Stimulated activated CD4-positive, alpha-beta T cell treated with anti-CD3 and anti-CD28 coated beads, Interleukin-12 subunit alpha, Interleukin-12 subunit beta, amount 100 ng/mL, for 48 hours (primary cell): ENCODE measurements at places on chromosomes 11 and 22.

DNA sequence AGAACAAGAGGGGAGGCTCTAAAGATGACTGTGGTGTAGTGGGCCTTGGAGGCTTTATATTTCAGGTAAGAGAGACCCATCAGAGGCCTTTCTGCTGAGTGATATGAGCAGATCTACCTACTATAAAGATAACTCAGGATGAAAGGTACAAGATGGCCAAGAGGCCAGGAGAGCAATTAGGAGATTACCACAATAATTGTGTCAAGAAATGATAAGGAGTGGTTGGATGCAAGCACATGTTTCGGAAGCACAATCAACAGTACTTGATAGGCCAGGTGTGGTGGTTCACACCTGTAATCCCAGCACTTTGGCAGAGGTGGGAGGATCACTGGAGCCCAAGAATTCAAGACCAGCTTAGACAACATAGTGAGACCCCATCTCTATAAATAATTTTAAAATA lies 43.8 kb downstream of the SIK3 start:
- DNase-seq, result no peak

- no peak for DNase-seq
Measured at GRCh38 chr22:40374567-40374966, 4.2 kb downstream of the SGSM3 start.

DNA sequence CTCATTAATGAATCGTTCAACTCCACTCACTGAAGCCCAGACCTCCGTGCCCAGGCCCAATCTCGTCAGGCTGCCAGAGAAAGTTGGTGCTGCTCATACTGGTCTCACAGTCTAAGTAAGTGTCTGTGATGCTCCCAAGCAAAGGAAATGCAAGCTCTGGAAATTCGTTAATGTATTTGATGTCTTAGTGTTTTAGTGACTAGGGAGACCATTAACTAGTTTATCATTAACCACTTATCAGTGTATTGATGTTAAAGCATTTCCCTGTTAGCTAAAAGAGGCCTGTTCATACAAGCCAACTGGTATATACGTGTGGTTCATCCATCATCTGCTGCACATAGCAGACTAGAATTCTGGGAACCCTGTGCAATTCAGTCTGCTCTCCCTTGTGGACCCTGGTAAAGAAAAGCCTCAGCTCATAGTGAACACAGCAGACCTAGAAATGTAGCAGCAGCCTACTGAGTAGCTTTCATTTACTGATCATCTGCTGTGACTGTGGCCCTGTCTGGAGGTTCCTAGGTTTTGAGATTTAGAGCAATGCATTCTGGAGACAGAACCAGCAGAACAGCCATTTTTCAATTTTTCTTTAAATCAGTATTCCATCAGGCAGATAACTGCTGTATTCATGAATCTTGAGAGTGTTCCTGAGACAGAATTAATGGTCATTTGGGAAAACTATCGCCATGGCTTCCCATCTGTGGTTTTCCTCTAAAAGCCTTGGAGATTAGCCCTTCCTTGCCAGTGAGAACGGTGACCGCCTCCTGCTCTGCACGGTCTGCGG lies 15.7 kb upstream of the AIFM3 start:
- no peak for DNase-seq

DNA sequence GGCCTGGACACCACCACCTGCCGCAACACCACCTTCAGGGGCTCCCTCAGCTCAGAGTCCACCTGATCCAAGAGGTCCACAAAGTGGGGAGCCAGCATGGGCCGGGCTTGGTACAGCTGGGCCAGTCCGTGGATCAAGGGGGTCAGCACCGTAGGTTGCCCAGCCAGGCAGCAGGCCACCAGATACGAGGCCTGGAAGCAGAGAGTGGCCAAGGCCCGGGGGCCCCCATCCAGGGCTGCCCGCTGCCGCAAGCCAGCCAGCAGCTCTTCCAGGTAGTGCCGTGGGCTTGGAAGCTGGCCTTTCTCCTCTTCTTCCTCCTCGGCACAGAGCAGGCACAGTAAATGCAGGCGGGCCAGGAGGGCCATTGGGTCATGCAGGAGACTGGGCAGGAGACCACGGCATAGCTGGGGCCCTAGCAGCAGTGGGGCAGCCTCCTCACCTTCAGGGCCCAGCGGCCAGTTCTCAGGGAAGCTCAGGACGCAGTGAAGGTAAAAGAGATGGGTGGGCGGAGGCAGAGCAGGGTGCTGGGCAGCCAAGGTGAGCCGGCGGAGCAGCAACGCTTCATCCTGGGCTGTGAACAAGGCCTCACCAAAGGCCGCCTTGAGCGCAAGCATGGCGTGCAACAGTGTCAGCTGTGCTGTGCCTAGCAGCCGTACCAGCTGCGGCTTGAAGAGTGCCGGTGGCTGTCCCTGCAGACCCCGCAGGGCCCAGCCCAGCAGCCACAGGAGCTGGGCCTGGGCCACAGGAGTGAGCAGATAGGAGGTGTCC lies 1.7 kb downstream of the AP5B1 start:
- no peak for DNase-seq

DNA sequence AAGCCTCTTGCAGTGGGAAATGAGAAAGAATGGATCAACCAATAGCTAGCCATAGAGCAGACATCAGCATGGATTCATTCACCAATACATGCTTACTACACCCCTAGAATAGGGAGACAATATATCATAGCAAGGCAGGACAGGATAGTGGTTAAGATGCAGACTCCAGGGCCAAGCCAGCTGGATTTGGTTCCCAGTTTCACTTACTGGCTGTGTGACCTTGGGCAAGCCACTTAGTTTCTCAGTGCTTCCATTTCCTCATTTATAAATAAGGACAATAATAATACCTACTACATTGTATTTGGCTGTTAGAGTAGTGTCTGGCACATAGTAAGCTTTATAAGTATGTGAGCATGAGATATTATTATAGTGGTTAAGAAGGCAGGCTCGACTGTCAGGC lies 7.1 kb downstream of the DCHS1 start:
- no peak for DNase-seq

DNA sequence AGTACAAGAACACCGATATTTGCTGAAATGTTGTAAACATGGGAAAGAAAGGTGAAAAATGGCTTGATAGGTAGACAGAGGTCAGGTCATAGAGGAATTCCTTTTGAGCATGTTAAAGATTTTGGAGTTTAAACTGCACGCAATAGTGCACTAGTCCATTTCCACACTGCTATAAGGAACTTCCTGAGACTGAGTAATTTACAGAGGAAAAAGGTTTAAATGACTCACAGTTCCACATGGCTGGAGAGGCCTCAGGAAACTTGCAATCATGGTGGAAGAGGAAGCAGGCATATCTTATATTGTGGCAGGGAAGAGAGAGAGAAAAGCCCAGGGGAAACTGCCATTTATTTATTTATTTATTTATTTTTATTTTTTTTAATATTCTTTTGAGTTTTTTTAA lies 5.0 kb downstream of the OR10A5 start:
- DNase-seq, result no peak

- DNase-seq, result no peak
Measured at GRCh38 chr11:18564149-18564548, 24.4 kb downstream of the UEVLD start.

DNA sequence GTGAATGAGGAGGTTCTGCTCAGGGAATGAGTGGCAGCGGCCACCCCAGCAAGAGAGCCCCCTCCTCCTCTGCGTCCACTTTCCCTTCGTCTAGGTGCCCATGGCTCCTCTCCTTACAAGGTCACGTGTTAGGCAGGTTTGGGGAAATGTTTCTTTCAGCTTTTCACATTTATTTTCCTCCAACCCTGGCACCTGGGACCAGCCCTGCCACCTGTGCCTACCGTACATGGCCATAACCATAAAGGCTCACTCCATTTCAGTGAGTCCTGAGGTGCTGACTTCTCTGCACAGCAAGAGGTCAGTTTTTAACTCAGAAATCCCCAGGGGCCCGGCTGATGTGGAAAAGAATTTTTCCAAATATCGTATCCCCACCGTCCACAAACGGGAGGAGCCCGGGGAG lies 71.2 kb downstream of the FLI1 start:
- DNase-seq, result no peak

- DNase-seq, result no peak
Measured at GRCh38 chr11:125228993-125229392, 64.4 kb downstream of the PKNOX2 start.

- no peak for DNase-seq
Measured at GRCh38 chr22:28034145-28034759, 115.2 kb upstream of the PITPNB start.

- DNase-seq, result no peak
Measured at GRCh38 chr11:69984457-69985261, 93.5 kb upstream of the ANO1 start.

DNA sequence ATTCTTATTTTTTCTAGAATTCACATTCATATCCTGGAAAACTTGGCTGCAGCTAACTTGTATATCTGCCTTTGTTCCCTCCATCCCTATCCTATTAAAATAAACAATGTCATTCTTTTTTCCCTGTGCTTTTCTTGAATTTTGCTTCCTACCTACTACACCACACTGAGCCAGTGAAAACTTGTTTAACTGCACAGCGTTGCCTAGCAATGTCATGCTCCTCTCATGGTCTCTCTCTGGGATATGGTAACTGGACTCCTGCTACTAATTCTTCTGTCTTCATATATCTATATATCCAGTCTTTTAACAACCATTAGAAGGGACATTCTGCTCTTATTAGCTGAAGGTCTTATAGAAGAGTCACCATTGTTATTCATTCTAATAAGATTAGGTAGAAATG lies 434.4 kb downstream of the METTL15 start:
- no peak for DNase-seq

DNA sequence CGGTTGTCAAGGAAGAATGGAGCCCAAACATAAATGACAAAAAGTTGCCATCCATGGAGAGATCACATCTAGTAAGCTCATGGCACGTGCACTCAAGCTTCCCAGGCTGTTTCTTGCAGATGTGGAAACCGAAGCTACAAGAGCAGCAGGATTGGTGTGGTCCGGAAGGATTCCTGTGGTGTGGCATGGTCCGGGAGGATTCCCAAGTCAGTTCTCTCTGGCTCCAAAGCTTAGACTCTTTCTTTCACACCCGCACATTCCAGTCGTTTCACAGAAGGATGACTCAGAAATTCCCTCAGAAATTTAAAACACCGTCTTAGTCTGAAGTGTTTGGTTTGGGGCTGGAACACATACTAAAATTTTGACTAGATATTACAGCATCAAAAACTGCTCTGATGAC lies 78.0 kb upstream of the DRD2 start:
- DNase-seq, result no peak

GRCh38 chr11:64659417-64660144 lies 63.4 kb downstream of the NRXN2 start:
- DNase-seq, result no peak

DNA sequence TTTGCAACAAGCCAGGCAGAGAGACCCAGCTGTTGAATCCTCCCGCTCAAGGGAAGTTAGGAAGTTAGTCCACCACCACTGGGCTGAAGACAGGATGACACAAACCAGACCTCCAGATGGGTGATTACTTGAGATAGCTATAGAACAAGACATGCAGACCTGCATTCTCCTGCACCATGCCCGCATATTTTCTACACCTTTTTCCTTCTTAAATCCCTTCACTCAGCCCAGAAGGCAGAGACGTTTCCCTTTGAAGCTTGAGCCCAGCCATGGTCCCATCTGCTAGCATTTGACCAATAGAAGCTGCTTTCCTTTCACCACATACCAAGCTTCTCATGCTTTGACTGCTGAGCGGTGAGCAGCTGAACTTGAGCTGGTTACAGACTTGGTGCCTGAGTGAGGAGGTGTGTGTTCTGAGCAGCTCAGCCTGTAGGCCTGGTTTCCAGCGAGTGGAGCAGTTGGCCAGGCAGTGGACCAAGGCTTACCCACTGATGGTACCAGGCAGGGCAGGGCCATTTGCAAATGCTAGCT lies 29.2 kb upstream of the CBX6 start:
- DNase-seq, result no peak

- no peak for DNase-seq
Measured at GRCh38 chr22:25183949-25184619, 15.6 kb upstream of the CRYBB3 start.

DNA sequence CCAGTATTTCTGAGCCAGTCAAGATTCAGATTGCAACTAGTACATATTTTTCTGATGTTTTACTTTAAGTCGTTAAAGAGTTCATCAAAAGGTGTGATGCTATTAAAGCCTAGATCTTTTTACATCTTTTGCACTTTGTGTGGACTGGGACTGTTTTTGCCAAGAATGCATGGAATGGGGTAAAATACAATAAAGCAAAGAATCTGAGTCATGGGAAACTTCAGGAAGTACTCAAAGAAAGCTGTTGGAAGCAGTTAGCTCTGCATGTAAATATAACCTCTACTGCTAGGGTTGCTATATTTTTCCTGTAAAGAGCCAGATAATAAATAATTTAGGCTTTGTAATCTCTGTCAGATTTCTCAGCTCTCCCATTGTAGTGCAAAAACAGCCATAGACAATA lies 20.9 kb downstream of the ATXN10 start:
- DNase-seq, result no peak

DNA sequence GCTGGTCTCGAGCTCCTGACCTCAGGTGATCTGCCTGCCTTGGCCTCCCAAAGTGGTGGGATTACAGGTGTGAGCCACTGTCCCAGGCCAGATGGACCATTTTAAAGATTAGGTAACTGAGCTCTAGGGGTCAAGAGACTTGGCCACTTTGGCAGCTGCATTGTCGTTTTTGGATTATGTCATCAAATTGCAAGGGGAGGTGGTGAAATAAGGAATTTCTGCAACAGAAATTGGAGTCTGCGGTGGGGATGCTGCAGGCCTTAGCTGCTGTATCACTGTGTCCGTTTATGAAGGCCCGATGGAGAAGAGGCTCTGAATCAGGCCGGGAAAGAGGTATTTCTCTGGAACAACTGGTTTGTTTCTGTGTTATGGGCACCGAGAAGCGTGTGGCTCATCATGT lies 34.6 kb downstream of the PTPRJ start:
- DNase-seq, result no peak

DNA sequence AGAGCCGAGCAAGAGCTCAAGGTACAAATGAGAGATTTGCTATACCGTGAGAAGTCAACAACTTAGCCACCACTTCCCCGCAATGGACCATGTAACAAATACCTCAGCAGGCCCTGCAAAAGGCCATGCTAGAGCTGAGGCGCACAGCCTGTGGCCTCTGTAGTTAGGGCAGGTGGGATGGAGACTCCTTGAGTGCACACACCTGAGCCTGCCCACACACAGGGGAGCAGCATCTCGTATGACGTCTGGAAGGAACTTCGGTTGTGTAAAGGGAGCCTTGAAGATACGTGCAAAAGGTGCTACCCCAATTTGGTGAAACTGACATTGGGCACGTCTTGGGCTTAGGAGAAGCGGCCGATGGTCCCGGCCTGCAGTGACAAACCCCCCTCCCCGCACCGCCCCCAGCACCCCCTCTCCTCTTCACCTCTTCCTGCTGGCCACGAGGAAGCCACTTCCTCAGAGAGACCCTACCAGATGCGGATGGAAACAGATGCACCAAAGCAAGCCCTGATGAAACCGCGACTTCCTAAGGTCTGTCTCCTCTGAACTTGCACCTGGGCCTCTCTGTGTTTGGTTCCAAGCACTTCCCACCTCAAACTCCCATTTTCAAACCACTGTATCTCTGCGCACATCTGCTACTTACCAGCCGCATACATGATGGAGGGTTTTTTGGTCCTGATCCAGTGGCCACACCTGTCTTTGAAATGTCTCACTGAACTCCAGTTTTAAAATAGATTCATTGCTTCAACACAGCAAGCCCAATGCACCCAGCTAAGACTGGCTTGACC lies 10.6 kb downstream of the CDPF1 start:
- no peak for DNase-seq

- DNase-seq, result no peak
Measured at GRCh38 chr11:11618973-11619435, 2.8 kb downstream of the GALNT18 start.

- DNase-seq, result no peak
Measured at GRCh38 chr11:48047616-48048015, 67.3 kb downstream of the PTPRJ start.
